Activated T-helper 9 cell treated with anti-CD3 and anti-CD28 coated beads, Interleukin-2, amount 50 U/mL, for 16 hours (primary cell): ENCODE measurements at places on chromosomes 3 and 15.

GRCh38 chr3:117893638-117894037 lies 1141.0 kb downstream of the IGSF11 start:
- no peak for DNase-seq

- DNase-seq, result no peak
Measured at GRCh38 chr3:9660972-9661371, 11.7 kb downstream of the MTMR14 start.

DNA sequence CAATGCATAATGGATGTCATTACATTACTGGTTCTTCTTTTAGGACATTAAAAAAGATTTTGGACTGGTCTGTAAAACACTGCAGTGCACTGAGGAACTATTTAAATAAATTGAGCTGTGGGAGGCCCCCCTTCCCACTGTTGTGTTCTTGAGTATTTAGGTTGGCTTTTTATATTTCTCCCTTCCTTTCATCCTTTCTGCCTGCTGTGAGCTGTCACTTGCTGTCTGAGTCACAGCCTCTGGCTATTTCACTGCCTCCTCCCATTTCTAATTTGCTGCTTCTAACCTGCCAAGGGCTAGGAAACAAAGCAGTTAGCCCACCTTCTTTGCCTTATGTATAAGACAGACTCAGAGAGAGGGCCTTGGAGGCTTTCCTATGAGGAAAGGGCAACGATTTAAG lies 89.0 kb upstream of the FNDC3B start:
- DNase-seq, result no peak

- no peak for DNase-seq
Measured at GRCh38 chr3:43733459-43734384, 43.0 kb downstream of the ABHD5 start.

DNA sequence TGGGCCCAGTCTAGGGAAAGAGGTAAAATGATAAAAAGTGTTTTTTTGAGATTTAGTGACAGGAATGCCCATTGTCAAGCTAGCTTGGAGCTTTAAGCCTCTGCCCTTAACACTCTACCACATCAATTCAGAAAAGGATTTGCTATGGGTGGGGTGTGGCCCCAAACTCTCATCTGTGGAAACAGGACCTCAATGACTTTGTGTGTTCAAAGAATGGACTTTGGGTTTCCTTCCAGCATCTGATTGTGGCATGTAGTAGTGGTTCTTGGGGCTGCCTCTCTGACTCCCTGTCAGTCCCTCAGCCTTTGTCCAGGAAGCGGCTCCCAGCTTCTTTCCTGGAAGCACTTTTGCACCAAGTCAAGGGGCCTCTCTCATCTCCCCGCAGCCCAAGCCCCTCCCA lies 56.1 kb downstream of the CCNL1 start:
- DNase-seq, result no peak

DNA sequence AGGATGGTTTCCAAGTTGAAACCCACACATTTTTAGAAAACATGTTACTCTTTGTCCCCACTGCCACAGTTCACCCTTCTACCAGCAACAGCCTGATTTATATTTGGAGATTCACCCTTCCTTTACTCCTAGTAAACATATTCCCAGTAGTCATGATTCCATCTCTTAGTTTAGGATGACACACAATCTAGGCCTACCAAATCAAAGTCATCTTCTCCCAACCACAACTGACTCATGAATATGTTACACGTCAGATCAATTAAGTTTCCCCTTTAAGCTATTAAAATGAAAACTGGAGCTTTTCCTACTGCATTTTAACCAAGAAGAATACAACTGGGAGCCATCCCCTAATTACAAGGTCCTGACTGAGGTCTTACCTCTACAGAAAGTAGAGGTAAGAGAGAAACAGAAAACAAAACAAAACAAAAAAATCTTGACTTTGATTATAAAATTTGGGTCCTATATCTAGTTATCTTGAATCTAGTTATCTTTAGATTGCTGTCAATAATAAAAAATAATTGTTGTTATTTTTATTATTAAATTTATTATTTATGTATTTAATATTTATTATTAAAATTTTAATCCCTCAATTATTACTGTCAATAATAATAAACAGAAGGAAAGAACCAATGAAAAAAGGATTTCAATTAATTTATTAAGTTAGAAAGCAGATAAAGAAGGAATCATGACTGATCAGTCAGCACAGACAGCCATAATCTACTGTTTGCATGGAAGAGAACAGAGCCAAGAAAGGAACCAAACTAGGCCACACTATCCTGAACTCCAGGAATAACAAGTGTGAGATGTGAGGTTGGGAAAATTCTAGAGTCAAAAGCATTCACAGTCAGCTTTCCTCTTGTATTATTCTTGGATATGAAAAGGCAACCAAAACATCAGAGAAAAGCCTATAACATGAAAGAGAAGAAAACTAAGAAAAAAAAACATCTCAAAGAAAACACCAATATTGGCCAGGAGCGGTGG lies 12.5 kb downstream of the DPH6 start:
- no peak for DNase-seq

GRCh38 chr3:170421111-170421641 lies 2.5 kb downstream of the CLDN11 start:
- no peak for DNase-seq

DNA sequence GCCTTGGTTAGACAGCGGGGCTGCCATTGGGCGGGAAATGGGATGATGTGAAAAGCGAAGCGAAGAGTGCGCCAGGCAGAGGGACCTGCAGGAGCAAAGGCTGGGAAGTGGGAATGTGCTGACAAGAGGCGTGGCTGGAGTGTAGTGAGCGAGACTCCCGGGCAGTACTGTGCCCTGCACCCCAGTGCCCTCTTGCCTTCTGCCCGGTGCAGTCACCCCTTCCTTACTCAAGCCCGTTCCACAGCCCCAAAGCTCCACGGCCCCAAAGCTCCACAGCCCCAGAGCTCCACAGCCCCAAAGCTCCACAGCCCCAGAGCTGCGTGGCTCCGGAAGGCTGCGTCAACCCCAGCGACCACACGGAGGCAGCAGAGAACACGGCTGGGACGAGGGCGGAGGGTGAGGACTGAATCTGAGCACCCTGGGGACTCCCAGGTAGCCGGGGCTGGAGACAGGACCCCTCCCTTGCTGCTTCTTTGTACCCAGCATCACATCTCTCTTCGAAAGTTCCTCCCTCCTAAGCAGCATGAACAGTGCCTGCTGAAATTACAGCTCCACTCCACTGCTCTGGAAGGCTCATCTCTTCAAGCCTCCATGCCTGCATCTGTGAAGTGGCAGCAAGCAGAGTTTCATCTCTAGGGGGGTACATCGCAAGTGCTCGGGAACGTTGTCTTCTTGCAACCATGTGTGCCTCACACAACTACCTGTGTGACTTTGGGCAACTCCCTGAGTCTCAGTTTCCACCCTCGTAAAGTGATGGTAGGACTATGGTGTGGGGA lies 108.9 kb downstream of the FBLN2 start:
- DNase-seq, result peak; percentile 39

- no peak for DNase-seq
Measured at GRCh38 chr3:17847156-17847555, 104.7 kb upstream of the TBC1D5 start.

DNA sequence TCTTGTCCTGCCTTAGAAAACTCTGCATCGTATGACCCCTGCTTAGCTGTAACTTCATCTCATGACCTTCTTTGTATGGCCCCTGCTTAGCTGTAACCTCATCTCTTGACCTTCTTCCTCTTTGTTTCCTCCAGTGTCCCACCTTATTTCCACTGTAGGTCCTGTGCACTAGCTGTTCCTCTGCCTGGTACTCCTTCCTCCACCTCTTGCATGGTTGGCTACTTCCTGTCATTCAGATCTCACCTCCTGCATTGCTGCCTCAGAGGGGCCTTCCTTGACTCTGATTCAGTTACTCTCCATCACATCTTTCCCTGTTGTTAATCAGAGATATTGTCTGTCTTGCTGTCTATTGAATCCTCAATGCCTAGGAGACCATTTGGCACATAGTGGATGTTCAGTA lies 63.2 kb downstream of the PDE8A start:
- no peak for DNase-seq

DNA sequence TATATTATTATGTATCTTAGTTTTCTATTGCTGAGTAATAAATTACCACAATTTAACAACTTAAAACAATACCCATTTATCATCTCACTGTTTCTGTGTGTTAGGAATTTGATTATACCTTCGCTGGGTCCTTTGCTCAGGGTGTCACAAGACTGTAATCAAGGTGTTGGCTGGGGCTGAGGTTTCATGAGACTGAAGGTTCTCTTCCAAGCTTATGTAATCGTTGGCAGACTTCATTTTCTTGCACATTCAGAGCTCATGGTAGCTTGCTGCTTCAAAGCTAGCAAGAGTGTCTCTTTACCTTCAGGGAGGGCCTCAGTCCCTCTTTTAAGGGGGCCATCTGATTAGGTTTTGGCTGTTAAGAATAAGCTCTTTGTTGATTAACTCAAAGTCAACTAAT lies 293.1 kb downstream of the POLQ start:
- DNase-seq, result no peak

- DNase-seq, result no peak
Measured at GRCh38 chr3:14472471-14473351, 67.4 kb downstream of the GRIP2 start.

DNA sequence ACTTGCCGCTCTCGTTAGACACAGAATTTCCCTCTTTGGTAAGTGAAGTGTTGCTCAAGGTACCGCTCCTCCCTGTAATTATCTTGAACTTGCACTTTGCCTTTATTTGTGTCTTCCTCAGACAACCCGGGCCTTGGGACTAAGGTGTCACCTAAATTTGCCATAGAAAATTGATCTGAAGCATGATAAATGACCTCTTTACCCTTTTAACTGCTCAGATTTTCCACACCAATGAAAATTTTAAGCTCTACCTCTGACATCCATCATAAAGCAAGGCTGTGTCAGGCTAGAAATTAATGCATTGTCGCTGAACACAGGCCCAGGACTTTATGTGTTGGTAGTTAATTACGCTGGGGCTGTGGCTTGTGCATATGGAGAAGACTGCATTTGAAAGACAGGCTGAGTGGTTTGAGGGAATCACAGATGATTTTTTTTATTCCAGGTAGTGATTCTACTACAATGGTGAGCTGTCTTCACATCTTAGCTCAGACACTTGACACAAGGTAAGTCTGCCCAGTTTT lies 199.6 kb upstream of the CHRM5 start:
- no peak for DNase-seq

- no peak for DNase-seq
Measured at GRCh38 chr3:128487538-128487812, 5.5 kb downstream of the GATA2 start.

DNA sequence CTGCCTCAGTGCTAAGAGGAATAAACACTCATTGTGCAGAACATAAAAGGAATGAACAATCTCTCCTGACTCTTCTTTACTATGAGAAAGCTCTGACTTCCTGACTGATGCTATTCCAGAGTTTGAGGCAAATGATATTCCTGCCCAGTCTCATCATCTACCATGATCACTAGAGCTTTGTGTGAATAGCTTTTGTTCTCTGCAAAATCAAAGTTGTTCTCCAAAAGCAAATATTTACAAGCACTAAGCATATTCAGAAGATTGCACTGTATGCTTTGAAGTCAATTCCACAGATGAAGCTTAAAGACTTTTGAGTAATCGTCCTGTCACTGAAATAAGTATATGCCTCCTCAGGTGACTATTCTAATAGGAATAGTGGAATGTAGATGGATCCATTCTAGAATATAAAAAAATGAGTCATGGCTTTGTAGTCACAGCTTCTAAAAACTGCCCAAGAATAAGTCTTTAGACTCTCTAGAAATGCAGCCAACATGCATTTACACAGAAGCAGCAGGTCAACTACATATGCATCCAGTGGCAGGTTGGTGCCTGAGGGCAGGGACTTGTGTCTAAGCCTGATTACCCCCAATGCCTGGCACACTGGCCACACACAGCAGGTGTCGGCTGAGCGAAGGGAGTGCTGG lies 34.6 kb downstream of the TNFAIP8L3 start:
- DNase-seq, result no peak

DNA sequence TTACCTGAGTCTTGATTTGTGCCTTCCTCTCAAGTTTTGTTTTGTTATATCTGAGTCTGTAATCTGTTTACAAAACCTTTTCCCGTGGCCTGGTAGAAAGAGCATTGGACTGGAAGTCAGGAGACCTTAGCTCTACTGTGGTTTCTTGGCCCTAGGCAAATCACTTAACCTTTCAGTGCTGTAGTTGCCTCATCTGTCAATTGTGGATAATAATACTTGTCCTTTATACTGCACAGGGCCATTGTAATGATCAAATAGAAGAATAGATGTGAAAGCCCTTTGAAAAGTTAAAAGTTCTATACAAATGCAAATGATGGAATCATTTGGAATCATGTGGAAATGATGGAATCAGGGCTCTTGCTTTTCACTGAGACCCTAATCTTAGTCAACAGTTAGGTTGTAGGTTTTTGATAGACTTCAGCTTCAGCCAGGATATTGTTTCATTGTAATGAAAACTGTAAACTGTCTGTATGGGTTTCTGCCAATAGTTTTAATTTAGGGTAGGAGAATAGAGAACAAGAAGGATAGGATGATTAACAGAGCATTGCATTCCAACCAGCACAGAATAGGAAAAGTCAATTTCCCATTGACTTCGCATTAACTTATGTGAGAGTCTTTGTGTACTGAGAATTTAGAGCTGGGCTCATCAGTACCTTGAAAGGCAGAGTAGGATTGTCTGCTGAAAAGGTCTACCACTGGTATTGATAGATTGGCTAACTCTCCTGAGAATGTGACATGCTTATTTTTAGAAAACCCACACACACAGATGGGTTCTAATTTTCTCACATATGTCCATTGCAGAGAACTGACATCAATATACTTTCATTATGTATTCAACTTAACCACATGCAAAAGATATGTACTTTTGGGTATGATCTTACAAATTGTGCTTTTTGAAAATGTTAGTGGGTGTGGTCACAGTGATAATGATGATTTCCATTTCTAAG lies 21.8 kb downstream of the MAP2K5 start:
- no peak for DNase-seq

DNA sequence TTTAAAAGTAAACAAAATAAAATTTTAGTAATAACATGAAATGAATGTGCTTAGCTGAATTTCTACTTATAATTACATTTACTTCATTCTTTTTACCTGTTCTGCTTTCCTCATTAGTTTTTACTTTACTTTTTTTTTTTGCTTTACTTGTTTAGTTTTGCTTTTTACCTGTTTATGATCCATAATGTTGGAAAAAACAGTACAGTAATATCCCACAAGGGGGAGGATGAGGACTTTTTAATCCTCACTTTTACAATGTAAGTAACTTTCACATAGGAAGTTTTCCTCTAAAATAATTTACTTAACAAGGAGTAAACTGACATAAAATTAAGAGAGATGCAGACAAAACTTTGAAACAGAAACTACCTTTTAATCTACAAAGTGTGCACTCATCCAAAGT lies 268.7 kb downstream of the TBC1D5 start:
- DNase-seq, result no peak

DNA sequence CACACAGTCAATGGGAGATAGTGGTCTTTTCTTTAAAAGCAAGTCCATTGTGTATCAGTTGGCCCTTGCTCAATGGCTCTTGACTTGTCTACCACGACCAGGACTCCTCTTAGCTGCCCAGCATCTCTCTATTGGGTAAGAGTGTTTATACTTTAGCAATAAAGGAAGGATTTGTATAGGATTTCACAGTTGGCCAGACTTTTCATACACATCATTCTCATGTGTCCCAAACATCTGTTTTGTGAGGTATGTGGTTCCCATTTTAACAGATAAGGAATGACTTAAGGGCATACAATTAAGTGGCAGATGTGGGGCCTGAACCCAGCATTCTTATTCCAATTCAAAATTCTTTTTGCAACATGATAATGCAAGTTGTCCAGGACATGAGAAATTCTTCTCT lies 191.5 kb downstream of the CHST2 start:
- DNase-seq, result no peak

- DNase-seq, result no peak
Measured at GRCh38 chr15:35934383-35935049, 388.6 kb upstream of the DPH6 start.
